ENCODE measurements at places on chromosomes 7 and 10.

GRCh38 chr10:132064082-132064755 lies 1.5 kb upstream of the JAKMIP3 start:
- DNase-seq: no peak

DNA sequence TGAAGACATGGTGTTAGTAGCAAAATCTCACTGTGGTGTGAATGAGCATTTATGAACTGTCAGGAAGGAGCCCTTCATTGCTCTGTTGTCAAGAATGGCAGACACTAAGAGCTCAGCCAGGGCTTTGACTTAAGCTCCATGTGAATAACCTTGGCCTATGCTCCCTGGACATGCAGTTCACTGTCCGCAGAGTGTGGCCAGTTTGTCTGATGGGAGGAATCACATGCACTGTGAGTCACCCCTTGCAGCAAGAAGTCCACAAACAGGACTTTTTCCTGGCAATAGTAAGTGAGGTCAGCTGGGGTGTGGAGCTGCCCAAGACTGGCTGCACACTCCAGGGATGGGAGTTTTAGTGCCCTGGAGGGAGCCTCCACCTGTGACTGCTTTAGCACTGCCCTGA lies 49.5 kb downstream of the ZNF37A start:
- no peak for DNase-seq

- peak; percentile 90 for DNase-seq
Measured at GRCh38 chr7:21767300-21767900, 178.3 kb downstream of the CDCA7L start.

- peak; percentile 47 for DNase-seq
Measured at GRCh38 chr7:32846630-32847225, 44.8 kb downstream of the KBTBD2 start.

- DNase-seq: no peak
Measured at GRCh38 chr7:72447465-72448204, 35.5 kb upstream of the CALN1 start.
